NCI-H345 (cell line): ENCODE measurements at places on chromosomes 4 and X.
A peak's percentile ranks its signal among the peaks of the same experiment; 100 is the strongest.

- no peak for DNase-seq
Observed at GRCh38 chr4:81207828-81208227, 7.2 kb downstream of the PRKG2 start.

GRCh38 chr4:766559-767283 lies 59.2 kb downstream of the CPLX1 start:
- no peak for DNase-seq

GRCh38 chr4:80107374-80107773 lies 34.3 kb upstream of the ANTXR2 start:
- no peak for DNase-seq

DNA sequence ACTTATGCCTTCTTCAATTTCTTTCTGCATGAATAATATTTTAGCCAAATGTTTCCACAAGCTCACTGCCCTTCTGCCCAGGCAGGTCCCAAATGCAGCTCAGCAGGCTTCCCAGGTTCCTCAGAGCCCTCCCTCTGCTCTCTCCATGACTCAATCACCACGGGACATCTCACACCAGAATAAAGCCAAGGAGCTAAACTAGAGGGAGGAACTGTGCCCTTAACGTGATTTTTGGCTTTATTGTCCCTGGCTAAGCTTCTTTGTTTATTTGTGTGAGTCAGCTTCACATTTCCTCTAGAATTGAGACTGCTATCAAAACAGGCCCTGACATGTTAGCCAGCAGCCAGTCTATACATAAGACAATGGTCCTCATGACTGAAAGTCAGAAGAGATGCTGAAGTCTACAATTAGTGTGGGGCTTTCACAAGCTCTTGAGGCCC lies 186.4 kb upstream of the GALNT7 start:
- peak; percentile 77 for DNase-seq

DNA sequence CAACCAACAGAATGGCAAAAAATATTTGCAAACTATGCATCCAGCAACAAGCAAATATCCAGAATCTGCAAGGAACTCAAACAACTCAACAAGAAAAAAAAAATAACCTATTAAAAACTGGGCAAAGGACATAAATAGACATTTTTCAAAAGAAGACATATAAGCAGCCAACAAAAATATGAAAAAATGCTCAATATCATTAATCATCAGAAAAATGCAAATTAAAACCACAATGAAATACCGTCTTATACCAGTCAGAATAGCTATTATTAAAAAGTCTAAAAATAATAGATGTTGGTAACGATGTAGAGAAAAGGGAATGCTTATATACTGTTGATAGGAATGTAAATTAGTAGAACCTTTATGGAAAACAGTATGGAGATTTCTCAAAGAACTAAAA lies 53.4 kb downstream of the WDR19 start:
- no peak for DNase-seq

DNA sequence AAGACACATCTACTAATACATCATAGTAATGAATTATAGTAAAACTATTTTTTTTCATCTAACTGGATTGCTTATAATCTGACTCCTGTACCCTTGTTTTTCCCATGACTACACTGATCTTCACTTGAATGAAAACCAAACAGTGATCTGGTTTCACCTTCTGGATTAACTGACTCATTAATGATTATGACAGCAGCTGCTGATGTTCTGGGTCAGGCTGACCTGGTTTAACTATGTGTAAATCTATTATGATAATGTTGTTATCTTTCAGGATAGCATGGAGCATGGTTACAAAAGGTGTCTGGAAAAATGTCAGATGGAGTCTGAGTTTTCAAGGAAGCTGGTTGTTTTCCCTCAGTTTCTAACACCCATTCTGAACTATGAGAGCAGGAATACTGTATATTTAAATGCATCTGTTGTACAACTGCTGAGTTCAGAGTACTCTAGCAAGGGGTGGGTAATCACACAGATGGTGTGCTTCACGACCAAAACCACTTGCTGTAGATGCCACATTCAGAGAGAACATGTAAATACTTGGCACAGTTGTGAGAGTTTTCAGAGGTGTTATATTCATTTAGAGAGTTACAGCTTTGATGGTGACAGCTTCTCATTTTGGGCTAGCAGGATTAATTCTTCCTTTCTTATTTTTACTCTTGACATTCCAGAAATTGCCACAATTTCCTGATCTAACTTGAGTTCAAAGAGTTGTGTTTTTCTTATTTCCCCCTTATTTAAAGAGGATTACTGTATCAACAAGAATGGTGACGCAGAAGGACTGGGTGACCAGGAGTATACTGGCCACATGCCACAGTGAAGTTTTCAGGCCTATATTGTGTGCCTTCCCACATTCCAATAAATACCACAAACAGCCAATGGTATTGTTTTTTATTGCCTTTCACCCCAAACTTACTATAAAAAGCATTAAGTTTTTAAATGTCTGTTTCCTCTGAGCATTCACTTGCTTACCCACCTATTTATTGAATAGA lies 249.7 kb upstream of the TET2 start:
- no peak for DNase-seq

- DNase-seq = no peak
Observed at GRCh38 chr4:170057866-170058265, 31.7 kb upstream of the MFAP3L start.

DNA sequence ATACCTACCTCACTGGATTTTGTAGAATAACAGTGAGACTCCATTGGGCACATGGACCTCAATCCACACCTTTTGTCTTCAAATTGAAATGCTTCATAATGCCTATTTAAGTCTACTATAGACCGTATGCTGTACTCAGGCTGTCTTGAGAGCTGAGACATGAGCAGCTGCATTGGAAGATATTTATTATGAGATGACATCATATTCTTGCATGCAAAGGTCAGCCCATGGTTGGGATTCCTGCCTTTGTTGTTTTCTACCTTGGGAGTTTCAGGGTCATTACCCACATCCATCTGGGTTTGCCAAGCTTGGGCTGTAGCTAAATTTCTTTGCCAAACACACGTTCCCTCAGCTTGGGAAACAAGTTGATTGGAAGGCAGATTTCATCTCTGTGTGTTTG lies 33.2 kb upstream of the MAMLD1 start:
- DNase-seq = no peak

DNA sequence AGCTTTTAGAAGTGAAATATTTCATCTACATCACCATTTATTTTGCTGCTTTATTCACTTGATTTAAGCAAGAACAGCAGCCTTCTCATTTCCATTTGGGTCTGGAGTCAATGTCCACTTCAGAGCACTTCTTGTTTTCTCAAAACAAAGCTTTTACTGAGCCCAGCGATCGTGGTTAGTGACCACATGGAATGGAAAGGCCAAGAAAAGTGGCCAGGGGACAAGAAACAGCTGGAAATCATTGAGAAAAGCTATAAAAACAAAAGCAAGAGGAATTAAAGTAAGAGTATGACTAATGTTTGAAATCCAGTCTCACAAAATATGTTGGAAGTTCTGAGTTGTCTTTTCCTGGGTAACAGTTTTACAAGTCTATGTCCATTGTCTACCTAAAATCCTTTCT lies 328.4 kb upstream of the INTU start:
- no peak for DNase-seq

DNA sequence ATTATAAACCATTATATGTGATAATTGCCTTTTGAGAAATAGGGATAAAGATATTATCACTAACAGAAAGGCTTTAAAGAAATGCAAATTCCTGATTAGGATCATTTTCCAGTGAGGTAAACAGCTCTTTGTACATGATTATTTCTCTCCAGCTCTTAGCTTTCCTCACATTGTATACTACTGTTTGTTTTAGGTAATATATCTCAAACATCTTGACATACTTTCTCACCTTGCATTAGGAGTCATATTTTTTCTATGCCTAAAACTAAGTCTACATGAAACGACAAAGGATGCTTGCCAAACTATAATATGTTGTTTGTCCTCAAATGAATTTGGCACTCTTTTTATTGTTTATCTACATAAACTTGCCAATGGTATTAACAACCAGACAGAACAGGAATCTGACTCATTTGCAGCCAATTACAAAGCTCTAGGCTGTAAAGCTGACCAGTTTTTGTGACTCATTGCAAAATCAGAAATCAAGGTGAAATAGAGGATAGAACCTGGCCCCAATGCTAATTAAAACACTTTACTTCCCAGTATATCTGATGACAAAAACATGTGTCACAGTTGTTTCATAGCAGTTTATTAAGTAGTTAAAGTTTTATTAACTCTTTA lies 107.0 kb downstream of the IQCM start:
- no peak for DNase-seq

DNA sequence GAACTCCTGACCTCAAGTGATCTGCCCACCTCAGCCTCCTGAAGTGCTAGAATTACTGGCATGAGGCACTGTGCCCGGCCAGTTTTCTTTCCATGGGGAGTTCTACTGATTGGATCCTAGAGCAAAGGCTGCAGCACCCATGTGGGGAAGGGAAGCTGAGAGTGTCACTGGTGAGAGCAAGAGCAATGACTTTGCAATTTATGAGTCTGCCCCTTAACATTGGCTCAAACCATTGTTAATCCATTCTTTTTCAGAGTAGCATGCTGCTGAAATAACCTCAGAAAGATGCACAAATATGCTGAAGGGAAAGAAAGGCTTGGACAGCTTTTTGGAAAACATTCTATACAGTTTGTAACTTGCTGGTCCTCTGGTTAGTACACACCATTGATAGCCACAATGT lies 116.4 kb upstream of the PPARGC1A start:
- DNase-seq = no peak

DNA sequence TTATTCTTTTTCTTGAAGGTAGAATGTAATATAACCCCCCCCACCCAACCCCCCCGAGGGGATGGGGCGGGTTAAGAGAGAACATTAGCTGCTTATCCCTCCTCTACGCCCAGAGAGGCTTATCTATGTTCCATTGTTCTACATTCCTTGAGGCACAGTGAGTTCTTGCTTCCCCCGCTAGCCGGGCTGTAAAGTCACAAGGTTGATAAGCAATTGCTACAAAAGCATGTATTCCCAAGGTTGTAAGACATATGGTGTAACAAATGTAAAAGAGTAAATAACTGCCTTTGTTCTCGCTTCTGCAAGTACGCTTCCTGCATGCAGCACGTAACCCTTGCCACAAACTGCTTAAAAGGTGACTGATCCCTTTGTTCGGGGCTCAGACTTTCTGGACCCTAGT lies 8.2 kb downstream of the DCAF8L2 start:
- DNase-seq = no peak

DNA sequence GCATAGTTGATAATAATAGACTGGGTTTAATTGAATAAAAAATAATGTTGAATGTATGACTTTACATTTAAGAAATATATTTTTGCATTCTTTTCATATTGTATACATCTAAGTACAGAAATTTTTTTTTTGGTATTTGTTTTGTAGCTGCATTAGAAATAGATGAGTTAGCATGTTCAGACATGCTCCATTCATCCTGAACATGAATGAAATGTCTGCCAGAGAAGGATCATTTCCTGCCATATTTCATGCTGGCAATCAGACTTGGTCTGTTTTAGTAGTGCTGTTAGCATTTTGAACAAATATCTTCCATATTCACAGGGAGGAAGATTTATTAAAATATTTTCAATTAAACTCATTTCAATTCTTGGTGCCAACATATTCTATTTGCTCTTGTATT lies 98.9 kb downstream of the FRMPD4 start:
- no peak for DNase-seq

- no peak for DNase-seq
Observed at GRCh38 chrX:16559206-16559619, 90.7 kb upstream of the S100G start.

DNA sequence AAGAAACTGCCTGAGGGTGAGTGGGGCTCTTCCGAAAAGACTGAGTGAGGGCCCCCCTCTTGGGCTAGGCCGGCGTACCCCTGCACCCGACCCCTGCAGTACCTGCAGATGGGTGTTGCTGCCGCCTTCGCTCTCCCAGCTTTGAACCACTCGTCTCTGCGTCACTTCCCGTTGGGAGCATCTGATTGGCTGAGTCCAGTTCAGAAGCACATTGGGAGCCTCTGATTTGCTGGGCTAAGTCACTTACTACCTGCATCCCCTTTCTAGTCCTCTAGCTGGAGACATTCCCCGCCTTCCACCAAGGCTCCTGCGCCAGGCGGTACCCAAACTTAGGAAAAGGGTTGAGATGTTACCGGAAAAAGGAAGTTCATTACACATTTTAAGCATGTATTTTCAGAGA lies 20.4 kb upstream of the WWC2 start:
- no peak for DNase-seq

DNA sequence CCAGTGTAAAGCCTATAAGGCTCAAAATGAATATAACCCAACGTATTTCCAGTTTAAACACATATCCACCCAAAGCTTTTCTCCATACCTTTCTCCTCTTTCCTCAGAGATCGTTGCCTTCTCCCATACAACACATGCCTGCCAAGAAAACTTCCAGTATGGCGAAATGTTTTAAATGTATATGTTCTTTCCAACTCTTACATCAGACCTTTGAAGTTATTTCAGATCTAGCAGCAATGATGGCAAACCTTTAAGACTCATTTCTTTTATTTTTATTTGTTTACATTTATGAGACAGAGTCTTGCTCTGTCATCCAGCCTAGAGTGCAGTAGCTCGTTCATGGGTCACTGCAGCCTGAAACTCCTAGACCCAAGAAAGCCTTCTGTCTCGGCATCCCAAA lies 265.4 kb downstream of the BMPR1B start:
- DNase-seq = no peak

- peak; percentile 28 for DNase-seq
Observed at GRCh38 chr4:73520821-73521220, 39.3 kb downstream of the AFM start.

DNA sequence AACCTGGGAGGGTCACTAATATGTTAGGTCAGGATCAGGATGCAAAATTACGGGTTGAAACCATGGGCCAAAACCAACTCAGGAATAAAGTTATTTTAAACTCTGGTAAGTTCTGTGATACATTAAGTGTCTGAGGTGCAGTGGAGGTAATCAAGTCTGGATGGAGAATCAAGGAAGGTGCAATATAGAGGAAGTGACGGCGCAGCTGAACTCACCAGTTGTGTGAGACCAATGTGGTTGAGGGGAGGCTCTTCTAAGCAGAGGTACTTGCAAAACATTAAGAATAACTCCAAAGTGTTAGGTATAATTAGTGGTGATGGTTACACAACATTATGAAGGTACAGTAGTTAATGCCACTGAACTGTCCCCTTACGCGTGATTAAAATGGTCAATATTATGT lies 19.7 kb downstream of the GAB3 start:
- DNase-seq = no peak

- DNase-seq = no peak
Observed at GRCh38 chr4:126850286-126850685, 782.5 kb upstream of the INTU start.

- no peak for DNase-seq
Observed at GRCh38 chr4:26207631-26208030, 113.2 kb upstream of the RBPJ start.

GRCh38 chr4:15776871-15777648 lies 1.1 kb upstream of the CD38 start:
- DNase-seq = no peak
